CD4-positive, alpha-beta T cell treated with Interleukin-4 for 4 hours (primary cell): ENCODE measurements at places on chromosomes 3 and 15.

GRCh38 chr3:159848348-159849118 is 140.1 kb upstream of the IL12A start:
- DNase-seq = no peak

- DNase-seq = no peak
Measured at GRCh38 chr3:161644891-161645635, 148.5 kb downstream of the OTOL1 start.

DNA sequence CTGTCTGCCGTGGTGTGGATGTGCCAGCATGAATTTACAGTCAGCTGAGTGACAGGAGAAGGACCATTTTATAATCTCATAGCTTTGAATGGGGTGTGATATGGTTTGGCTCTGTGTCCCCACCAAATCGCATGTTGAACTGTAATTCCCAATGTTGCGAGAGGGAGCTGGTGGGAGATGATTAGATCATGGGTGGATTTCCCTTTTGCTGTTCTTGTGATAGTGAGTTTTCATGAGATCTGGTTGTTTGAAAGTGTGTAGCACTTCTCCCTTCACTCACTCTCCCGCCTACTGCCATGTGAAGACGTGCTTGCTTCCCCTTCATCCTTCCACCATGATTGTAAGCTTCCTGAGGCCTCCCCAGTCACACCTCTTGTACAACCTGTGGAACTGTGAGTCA is 111.9 kb upstream of the CHD2 start:
- no peak for DNase-seq

DNA sequence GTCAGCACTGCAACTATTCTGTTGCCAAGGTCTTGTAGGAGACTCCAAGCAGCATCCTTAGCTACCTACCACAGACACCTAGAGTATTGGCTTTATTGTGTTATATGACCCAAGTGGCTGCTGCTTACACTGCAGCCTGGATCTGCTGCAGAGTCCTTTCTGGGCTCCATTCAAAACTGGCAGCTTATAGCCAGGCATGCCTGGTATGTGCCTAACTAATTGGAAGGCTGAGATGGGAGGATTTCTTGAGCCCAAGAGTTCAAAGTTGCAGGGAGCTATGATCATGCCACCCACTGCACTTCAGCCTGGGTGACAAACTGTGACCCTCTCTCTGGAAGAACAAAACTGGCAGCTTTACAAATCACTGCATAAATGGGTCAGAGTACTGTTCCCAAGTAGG is 8.6 kb downstream of the NDUFB4 start:
- no peak for DNase-seq

DNA sequence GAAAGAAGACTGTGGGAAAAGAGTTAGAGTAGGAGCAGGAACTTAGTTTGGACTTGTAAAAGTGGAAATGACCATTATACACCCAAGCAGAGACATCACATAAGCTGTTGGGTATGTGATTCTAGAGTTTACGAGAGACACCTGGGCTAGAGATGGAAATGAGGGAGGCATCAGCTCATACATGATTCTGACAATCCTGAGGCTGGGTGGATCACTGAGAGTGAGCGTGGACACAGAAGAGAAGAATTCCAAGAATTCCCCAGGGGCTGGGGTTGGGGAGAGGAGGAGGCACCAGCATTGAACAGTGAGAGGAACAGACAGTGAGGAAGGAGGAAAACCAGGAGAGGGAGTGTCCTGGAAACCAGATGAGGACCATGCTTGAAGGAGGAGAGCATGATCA is 113.5 kb downstream of the KCNAB1 start:
- DNase-seq = no peak

DNA sequence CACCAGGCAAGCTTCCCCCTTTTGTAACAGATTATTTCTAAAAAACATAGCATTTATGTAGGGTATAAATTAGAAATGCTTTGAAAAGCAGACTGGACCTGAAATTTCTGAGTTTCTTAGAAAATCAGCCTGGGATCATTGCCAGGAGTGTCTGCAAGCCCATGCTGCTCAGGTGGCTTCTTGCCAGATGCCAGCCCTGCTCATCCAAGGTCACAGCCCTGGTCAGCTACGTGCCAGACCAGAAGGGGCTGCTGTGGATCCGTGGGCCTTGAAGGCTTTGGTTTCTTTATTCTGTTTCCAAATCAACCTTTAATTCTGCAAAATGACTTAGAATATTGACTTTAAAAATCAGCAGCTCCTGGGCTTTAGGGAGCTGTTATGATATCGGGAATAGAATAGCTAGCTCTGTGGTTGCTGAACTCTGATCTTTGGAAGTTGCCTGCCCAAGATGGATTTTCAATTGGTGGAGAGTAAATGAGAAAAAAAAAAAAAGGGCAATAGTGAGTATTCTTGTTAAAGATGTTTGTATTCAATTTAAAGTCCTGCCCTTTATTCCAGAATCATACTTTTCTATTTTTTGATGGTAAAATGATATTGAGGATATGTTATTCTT is 370.1 kb upstream of the ONECUT1 start:
- DNase-seq = no peak

DNA sequence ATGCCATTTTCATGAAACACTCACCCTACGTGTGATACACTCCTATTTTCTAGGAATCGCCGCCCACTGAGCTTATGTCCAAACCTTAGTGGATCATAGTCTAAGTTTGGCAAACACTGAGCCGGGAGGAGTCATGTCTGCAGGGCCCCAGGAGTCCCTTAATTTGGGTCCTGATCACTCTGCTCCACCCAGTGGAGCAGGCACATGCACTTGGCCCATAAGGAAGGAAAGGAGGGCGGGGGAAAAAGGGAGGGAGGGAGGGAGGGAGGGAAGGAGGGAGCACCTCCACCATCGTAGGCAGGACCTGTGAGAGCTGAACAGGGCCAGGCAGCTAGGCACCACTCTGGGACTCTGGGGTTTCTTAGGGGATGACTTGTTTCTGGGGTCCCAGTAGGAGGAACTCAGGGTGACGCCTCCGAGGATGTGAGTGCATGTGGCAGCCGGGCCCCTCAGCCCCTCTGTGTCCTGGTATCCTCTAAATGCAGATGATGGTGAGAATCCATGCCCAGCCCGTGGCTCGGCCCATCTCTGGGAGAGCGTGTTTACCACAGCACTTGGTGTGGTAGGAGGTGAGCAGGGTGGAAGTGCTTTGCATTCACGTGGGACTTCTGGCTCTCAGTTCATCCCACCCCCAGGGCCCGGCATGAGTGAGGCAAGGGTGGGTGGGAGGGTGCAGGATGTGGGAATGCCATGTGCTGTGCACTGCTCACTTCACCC is 109.4 kb downstream of the KLF13 start:
- DNase-seq = no peak

GRCh38 chr3:15942462-15942861 is 144.7 kb upstream of the ANKRD28 start:
- no peak for DNase-seq

DNA sequence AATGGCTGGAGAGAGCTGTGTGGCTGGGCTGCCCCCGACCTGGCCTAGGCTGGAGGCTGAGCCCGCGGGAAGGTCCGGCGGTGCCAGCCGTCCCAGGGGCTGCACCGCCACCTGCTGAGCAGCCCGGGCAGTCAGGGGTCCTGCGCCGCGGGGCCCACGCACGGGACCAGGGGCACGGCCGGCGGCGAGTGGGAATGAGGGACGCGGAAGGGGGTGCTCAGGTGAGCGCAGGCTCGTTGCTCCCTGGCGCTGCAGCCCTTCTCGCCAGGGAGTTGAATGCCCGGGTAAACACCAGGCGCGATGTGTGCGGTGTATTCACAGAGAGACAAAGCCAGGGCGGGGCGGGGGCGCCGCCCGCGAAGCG is 666 bp upstream of the SEMA3F start:
- DNase-seq = no peak

DNA sequence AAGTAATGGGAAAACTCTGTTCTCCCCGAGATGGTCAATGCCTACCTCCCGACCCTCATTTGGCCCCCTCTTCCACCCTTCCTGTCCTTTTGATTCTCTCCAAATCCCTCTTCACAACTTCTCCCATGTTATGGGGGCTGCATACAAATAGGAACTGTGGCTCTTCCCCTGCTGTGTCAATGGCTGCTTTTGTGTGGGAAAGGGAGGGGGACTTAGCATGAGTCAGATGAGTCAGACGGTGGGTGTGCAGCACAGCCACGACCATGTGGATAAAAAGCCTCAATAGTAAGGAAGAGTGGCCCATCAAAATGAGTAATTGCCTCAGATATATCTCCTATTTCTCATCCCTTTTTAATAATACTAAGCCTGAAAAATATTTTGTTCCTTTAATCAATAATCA is 31.9 kb downstream of the SPATA16 start:
- DNase-seq = no peak

DNA sequence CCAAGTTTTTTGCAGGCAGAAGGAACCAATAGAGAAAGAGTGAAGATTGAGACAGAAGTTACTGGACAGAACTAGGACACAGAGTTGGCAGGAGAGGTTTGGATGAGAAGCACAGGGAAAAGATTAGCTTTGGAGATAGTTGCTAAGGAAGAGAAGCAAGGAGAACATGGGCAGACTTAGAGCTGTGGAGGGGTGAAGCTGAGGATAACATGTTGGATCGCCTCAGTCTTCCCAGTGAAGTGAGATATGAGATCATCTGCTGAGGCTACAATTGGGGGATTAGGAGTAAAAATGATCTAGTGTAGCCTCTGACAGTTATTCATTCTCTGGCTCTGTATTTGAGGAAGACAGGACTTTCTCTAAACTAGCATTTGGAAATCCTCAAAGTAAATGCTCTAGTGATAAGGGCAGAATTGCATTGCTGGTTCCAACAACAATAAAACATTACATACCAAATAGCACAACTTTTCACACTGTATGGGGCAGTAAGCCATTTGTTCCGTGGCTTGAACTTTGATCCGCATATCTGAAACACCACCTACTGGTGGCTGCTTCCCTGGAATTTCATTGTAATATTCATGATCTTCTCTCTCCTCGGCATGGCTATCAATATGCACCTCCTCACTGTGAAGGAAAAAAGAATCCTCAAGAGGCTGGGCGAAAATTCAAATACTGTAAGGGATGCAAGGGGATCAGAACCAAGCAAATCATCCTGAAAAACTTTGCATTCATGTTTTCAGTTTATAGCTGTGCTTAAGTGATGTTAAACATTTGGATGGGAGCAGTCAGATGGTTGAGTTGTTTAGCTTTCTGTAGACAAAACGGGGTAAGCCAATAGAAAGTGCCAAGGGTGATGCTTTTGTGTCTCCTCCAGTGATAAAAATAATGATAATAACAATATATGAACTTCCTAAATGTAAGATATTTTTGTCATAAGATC is 22.2 kb upstream of the EID1 start:
- no peak for DNase-seq

- DNase-seq = no peak
Measured at GRCh38 chr15:55387027-55387426, 21.1 kb downstream of the CCPG1 start.

GRCh38 chr15:86347245-86347644 is 267.6 kb downstream of the AGBL1 start:
- DNase-seq = no peak

- no peak for DNase-seq
Measured at GRCh38 chr3:147529551-147529950, 120.4 kb downstream of the ZIC1 start.

DNA sequence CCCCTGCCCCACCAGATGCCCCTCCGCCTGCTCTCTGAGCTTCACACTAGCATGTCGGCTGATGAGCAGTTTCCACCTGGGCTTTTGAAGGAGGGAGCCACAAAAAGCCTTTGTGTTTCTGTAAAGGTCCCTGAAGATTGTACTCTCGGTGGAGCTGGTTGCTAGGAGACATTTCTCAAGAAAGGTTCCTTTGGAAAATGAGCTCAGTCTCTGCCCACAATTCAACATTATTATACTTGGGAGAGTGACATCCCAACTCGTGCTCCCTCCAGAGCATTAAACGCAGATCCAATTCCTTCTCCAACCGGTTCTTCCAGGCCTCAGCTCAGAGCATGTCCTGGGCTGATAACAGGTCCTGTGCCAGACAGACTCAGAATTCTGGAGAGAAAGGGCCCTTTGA is 26.8 kb upstream of the FAM107A start:
- no peak for DNase-seq

GRCh38 chr3:73661265-73661664 is 36.5 kb upstream of the PDZRN3 start:
- DNase-seq = no peak

GRCh38 chr3:194340757-194341400 is 10.2 kb downstream of the CPN2 start:
- no peak for DNase-seq

DNA sequence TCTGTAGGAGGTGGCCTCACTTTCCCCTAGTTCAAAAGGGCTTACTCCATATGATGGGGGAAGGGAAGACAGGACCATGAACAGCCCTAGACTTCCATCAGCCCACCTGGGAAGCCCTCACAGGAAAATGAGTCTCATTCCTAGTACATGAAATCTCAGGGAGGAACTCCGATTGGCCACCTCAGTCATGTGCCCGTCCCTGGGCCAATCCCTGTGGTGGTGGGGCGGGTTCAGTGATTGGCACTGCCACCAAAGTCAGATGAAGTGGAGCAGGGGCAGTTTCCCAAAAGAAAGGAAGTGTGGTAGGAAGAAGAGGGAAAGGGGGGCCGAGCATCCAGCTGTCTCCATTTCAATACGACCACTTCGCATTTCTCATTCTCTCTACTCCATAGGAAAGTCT is 25.9 kb upstream of the GP9 start:
- DNase-seq = no peak

- no peak for DNase-seq
Measured at GRCh38 chr15:101479851-101480612, 9.5 kb downstream of the PCSK6 start.

DNA sequence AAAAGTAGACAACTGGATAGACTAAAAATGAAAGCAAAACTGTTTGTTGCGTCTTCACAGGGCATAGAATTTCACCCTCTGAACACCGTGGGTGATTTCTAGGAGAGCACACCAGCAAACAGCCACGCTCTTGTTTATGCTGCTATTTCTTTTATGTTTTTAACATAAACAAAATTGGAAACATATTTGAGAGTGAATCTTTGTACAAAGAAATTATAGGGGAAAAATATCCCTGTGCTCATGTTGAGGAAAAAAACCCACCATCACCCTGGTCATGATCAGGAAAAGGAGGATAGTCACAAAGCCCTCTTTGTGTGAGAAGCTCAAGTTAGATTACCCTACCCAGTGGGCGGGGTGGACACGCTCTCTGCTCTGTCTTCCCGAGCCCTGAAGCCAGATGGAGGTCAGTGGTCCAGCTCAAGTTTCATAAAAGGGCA is 313.3 kb downstream of the SATB1 start:
- no peak for DNase-seq

GRCh38 chr3:150370999-150371398 is 37.1 kb upstream of the TSC22D2 start:
- no peak for DNase-seq

DNA sequence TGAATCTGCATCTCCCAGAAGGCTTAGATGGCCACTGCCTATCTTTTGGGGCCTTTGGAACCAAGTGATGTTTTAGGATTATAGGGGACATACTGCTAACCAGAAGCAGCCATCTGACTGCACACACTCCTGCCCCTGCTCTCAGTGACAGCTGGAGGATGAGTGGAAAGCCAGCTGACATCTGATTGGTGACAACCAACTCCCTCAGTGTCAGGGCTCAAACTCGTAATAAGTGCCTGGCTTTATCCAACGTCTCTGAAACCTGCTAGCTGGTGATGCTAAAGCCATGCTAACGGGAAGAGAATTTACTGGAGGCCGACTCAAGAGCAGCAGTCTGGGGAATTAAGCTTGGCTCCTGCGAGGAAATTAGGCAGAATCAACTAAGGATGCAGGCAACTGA is 35.1 kb downstream of the KY start:
- no peak for DNase-seq
